ENCODE measurements at places on chromosomes 5 and 9.

- DNase-seq = no peak
Measured at GRCh38 chr5:149323210-149323609, 22.1 kb upstream of the GRPEL2 start.

- no peak for DNase-seq
Measured at GRCh38 chr5:16666883-16667398, 50.1 kb upstream of the RETREG1 start.

- DNase-seq = no peak
Measured at GRCh38 chr9:93121316-93122241, 12.5 kb downstream of the NINJ1 start.

GRCh38 chr5:149759986-149760853 is 30.1 kb downstream of the PPARGC1B start:
- no peak for DNase-seq

DNA sequence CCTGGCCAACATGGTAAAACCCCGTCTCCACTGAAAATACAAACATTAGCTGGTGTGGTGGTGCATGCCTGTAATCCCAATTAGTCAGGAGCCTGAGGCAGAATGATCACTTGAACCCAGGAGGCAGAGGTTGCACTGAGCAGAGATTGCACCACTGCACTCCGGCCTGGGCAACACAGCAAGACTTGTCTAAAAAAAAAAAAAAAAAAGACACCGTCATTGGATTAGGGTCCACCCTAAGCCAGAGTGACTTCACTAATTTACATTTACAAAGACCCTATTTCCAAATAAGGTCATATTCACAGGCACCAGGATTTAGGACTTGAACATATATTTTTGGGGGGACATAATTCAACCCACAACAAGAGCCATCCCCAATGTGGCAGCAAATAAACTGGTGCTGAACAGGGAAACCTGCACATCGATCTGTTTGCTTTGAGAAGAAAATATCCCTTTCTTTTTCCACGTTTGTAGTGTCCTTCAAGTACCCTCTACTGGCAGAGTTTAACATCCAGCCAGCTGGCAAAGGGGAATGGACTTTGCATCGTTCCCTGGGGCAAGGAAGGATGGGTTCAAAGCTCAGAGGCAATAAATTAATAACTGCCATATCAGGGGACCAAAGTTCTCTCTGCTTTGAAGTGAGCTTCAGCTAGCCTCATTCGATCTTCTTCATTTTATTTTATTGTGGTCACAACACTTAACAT is 3.7 kb upstream of the DNAJC25 start:
- DNase-seq = no peak

- DNase-seq = no peak
Measured at GRCh38 chr9:115957585-115957984, 196.0 kb upstream of the PAPPA start.

DNA sequence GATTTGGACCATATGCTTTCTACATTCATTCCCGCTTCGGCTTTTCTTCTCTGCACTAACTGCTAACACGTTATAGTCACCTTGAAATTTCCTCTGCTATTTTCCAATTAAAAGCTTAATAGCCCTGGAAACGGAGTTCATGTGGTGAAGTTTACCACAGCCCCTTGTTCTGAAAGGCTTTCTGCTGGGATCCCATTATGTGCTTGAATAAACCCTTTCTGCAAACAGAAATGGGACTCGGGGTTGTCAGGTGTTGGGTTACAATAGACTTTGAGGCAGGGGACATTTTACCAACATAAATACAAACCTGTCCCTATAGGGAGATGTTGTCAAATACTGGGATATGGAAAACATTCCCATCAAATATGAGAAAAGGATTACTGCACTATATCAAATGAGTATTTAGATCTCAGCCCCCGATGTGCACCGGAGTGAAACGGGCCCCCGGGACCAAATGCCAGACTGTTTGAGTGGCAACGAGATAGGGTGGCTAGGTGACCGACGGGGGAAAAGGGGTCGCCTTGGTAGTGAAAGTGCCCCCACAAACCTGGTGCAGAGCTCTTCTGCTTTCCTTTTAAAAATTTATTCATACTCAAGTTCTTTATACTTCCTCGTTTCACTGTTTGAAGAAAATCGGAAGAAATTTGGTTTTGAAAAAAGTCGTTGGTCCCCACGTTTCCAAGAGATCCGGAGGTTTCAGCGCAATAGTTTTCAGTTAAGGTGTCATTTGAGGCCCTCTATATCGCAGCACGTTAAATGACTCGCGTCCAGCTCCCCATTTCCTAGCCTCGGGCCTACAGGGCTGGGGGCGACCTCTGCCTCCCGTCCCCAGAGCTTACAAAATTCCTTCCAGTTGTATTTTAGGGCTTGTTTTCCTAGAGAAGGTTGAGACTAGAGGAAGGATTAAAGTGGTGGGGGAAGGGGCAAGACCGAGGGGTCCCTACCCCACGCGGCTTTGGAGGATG is 2.1 kb upstream of the DMRT3 start:
- DNase-seq = no peak

DNA sequence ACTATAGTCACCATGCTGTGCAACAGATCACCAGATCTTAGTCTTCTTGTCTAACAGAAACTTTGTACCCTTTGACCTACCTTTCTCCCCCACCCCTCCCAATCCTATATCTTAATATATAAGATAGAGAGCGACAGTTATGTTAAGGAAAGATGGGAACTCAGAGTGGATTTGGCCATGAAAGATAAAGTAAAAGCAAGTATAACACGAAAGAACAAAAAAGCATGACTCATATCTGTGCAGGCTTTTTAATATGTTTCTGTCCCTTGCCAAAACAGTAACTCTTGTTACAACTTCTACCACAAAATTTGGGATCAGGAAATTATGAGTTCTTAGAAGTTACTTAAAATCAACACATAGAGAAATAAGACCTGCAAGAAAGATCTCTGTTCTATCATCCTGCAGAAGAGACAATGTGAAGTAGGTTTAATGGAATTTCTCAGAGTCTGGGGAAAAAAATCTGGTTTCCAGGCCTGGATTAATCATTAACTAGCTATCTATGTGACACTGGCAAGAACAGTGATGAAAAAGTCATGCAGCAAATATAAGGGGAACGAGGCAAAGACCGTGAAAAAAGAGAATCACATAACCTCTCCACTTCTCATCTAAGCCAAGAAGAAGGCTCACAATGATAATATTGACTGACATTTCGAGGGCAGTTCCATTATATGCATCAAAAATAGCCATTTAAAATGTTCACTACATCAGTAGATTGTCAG is 18.6 kb downstream of the BAAT start:
- DNase-seq = no peak

- DNase-seq = peak; percentile 12
Measured at GRCh38 chr9:110217656-110218099, 9.7 kb upstream of the C9orf152 start.

DNA sequence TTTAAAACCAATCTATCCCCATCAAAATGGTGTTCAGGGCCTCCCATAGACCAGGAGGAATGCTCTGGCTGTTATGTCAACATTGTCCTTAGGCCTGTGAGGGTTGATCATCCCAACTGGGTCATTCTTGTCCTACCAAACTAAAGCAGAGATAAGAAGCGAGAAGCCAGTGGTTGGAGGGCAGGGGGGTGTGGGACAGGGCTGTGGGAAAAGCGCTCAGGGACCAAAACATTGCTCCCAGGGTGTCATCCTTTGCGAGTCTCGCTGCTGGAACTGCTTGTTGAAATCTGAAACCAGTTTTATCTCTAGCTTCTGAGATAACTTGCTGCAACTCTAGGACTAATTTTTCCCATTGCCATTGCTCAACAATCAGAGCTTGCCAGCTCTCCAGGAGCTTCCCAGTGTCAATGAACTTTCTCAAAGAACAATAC is 48.1 kb downstream of the SPATA31C2 start:
- DNase-seq = no peak

GRCh38 chr5:16497546-16497945 is 31.9 kb upstream of the ZNF622 start:
- DNase-seq = no peak

GRCh38 chr5:179497636-179498340 is 52.6 kb upstream of the RUFY1 start:
- DNase-seq = peak; percentile 39

DNA sequence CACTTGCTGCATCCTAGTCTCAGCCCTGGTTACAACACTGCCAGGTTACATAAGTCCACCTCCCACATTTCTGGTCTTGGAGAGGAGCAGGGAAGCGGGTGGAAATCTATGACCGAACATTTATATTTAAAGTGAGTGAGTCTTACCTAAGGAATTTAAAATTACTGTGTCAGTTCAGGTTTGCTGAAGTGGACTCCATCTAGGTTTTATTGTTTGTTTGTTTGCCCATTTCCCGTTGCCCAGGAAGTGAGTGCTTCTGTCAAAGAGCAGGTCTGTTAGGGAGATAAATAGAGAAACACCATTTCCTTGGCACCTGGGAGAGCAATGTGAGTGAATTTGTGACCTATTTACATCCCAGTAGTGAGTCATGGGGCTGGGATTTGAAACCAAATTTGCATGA is 179.5 kb downstream of the KIF4B start:
- DNase-seq = no peak

- DNase-seq = no peak
Measured at GRCh38 chr5:180684623-180685161, 35.3 kb upstream of the FLT4 start.

DNA sequence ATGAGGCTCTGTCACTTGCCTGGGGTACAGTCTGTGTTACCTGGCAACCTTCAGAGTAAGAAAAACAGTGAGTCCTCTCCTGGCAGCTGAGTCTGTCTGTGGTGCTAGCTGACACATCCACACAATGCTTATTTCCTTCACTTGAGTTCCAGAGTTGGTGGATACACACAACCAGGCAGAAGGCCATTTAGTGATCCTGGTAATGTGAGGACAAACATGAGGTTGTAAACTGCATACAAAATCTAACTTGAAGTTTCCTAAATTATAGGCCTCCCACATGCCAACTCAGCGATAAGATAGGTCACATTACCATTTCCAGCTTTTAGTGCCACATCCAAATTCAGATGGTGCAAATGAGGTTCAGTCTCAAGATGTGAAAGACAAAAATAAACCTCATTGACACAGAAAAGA is 125.5 kb downstream of the DCP2 start:
- no peak for DNase-seq

GRCh38 chr5:88049737-88050136 is 218.9 kb downstream of the TMEM161B start:
- DNase-seq = no peak

DNA sequence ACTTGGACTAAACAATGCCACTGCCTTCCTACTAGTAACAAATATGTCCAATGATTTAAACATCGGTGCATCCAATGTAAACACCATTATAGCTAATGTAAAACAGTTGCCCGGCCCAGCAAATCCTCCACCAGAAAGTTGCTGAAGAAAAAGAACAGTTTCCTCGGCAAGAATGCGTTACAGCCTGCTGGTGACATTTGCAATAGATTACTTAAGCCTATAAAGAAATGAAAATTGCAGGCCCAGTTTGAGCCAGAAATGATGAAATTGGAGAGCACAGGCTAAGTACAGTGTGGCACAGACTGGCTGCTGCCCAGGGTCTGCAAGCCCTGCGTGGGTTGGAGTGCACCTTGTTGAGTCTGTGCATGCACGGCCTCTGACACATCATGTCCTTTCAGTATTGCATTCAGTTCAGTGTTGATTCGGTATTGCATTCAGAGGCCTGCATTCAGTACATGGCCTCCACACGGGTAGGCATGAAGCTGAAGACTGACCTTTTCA is 406.0 kb upstream of the KLF4 start:
- DNase-seq = no peak

DNA sequence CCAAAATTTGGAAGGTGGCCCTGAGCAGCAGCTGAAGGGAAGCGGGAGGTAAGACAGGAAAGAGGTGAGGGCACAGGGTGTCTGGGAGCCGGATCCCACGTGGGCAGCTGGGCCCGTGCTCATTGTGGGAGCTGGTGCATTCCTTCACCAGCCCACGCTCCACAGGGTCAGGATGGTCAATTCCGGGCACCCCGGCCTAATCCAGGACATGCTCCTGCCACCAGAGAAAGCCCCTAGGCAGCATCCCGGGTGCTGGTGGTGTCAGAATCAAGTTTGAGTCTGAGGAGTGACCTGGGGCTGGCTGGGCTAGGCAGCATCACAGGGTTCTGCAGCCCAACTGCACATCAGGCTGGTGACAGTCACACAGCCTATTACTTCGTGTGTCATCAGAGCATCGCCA is 7.1 kb upstream of the PDCD6 start:
- no peak for DNase-seq

DNA sequence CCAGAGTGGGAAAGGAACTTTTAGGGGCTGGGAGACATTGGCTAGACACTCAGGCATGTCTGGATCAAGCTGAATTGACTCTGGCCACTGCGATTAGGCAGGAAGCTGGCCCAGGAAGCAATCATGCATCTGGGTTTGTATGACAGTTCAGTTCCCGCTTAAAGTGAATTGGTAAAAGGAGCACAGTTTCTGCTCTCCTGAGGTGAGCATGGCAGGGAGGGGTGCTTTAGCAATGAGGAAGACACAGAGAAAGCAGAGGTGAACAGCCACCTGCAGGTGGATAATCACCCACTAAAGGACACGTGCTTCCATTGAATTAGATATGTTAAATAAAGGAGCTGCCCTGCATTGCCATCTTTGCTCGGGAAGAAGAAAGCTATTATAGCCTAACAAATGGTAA is 248.1 kb upstream of the MAP3K1 start:
- DNase-seq = no peak

GRCh38 chr9:132312873-132313272 is 41.9 kb downstream of the SETX start:
- DNase-seq = no peak

DNA sequence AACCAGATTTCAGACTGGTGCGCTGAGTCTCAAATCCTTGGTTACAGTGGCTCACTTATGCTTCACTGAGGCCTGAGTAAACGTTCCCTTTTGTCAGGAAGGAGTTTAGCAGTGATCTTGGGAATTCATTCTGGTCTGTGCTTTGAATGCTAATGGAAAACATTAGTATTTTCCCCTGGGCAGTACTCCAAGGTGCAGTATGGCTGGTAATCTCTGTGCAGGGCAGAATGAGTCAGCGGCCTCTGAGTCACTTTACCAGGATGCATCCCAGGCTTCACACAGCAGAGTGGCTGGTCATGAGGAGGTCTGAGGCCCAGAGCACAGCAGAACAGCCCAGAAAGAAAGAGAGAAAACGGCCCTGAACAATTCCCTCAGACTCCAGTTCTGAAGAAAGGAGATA is 54.0 kb downstream of the PCA3 start:
- no peak for DNase-seq
